PC-3 (cell line): ENCODE measurements at places on chromosomes 7 and 10. TPM values are rescaled to one million over a fixed set of nuclear protein-coding genes. Genes with fewer than 3 reads are reported as not detected.

The GHRHR gene
- not detected in 2 replicates for total RNA-seq

The AOAH gene
- total RNA-seq, result not detected in 2 replicates

The AP1S1 gene
- total RNA-seq, result 148 and 190 TPM in 2 replicates

The STOX1 gene
- 1.4 and 3.2 TPM in 2 replicates for total RNA-seq

The LIPN gene
- not detected in 2 replicates for total RNA-seq

The FBXO24 gene
- 0.40 TPM in 1 of 2 replicates, not detected in the other for total RNA-seq

The ADRB1 gene
- total RNA-seq, result 0.15 and 0.29 TPM in 2 replicates

The ANKRD2 gene
- total RNA-seq, result 1.7 and 1.8 TPM in 2 replicates

The H2BK1 gene
- not detected in 2 replicates for total RNA-seq

The H2AZ2 gene
- total RNA-seq, result 376 and 400 TPM in 2 replicates

The ACTR1A gene
- total RNA-seq, result 69.9 and 72.7 TPM in 2 replicates

The TAS2R5 gene
- 0.26 and 1.4 TPM in 2 replicates for total RNA-seq

The ADIRF gene
- total RNA-seq, result 252 and 259 TPM in 2 replicates

The WNT2 gene
- total RNA-seq, result not detected in 2 replicates

The AS3MT gene
- total RNA-seq, result 1.7 and 3.5 TPM in 2 replicates

The MYOZ1 gene
- 0.17 TPM in 1 of 2 replicates, not detected in the other for total RNA-seq

The FAM25G gene
- not detected in 2 replicates for total RNA-seq

The SUV39H2 gene
- 6.4 and 6.9 TPM in 2 replicates for total RNA-seq

The TDRD1 gene
- not detected in 2 replicates for total RNA-seq

The EXOC6 gene
- total RNA-seq, result 5.5 and 5.7 TPM in 2 replicates

The ITGA8 gene
- total RNA-seq, result not detected in 2 replicates

The SUGCT gene
- 1.7 and 2.9 TPM in 2 replicates for total RNA-seq

The HMX3 gene
- 0.51 TPM in 1 of 2 replicates, not detected in the other for total RNA-seq

The SOSTDC1 gene
- 0.22 and 0.63 TPM in 2 replicates for total RNA-seq

The RBP4 gene
- total RNA-seq, result 4.4 and 8.5 TPM in 2 replicates

The SLC26A3 gene
- not detected in 2 replicates for total RNA-seq

The OR2A5 gene
- total RNA-seq, result not detected in 2 replicates

The GDF10 gene
- not detected in 2 replicates for total RNA-seq

The C10orf62 gene
- total RNA-seq, result not detected in 2 replicates

The UPK3B gene
- total RNA-seq, result 3.0 and 10.7 TPM in 2 replicates

The NME8 gene
- total RNA-seq, result not detected in 2 replicates

The LRRD1 gene
- not detected in 2 replicates for total RNA-seq

The IMMP2L gene
- 8.6 and 15.4 TPM in 2 replicates for total RNA-seq

The SFTPA1 gene
- total RNA-seq, result not detected in 2 replicates

The VWC2 gene
- total RNA-seq, result not detected in 2 replicates

The ENTPD1 gene
- not detected in 2 replicates for total RNA-seq

The MKX gene
- total RNA-seq, result 2.6 and 3.5 TPM in 2 replicates

The PALD1 gene
- total RNA-seq, result 0.46 and 0.80 TPM in 2 replicates

The ASAH2 gene
- total RNA-seq, result 0.75 and 14.0 TPM in 2 replicates

The CUBN gene
- 0.80 TPM in 1 of 2 replicates, not detected in the other for total RNA-seq

The TRIM73 gene
- 5.2 and 6.4 TPM in 2 replicates for total RNA-seq

The PDE1C gene
- 14.1 and 14.4 TPM in 2 replicates for total RNA-seq

The PUS7 gene
- total RNA-seq, result 22.0 and 37.2 TPM in 2 replicates

The GJD4 gene
- total RNA-seq, result 0.33 and 0.58 TPM in 2 replicates

The FKBP6 gene
- total RNA-seq, result not detected in 2 replicates

The ADAM8 gene
- total RNA-seq, result 113 and 147 TPM in 2 replicates
